ENCODE measurements at places on chromosomes 2 and 18.

- no peak for DNase-seq
Measured at GRCh38 chr2:36741188-36741837, 44.8 kb downstream of the VIT start.

GRCh38 chr18:68865021-68865420, 67.1 kb downstream of the CCDC102B start:
- DNase-seq = no peak

GRCh38 chr2:240356700-240357640, 78.5 kb upstream of the GPC1 start:
- DNase-seq = no peak

GRCh38 chr18:50627594-50628532, 68.0 kb downstream of the MAPK4 start:
- no peak for DNase-seq

DNA sequence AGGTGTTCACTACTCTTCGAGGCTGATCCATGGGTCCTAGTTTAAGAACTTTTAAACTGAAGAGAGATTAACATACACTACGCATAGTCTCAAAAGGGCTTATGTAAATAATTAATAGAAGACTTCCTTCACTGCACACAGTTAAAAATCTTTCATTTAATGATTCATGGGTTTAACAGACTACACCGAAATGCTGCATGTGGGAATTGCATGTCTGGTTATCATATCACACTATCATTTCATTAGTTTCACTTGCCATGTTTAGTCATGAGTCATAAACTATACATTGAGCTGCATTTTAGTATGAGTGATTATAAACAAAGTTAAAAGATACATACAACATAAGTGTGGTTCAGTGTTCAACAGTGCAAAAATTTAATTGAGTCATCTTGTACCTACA, 31.2 kb downstream of the GLS start:
- DNase-seq = no peak

DNA sequence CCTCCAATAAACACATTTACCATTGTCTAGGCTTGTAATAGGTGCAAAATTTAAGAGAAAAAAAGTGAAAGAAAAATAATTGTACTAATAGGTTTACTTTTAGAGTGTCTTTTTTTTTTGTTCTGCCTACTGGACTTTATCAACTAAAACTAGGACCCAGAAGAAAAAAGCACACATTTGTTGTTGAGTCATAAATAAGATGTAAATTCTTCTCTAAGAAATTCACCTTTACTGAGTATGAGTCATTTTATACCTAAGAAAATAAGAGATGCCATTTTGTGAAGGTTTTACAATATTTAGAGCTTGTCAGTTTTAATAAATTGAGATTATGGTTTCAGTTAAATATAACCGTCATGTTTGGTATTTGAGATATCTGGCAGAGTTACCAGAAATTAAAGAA, 19.2 kb downstream of the FARP2 start:
- no peak for DNase-seq

DNA sequence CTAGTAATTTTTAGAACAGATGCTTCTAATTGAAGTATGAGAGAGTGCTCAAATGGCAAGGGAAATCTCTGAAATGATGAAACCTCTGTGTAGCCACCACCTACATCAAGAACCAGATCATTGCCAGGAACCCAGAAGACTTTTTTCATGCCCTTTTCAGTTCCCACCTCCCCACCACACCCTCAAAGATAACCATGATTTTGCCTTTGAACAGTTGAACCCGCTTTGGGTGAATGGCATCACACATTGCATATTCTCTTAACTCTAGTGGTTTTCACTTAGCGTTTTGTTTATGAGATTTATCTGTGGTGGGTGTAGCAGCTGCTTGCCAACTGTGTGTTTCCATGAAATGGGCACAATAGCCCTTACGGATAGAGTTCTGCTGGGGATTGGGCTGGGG, 142.9 kb upstream of the HDAC4 start:
- DNase-seq = no peak

DNA sequence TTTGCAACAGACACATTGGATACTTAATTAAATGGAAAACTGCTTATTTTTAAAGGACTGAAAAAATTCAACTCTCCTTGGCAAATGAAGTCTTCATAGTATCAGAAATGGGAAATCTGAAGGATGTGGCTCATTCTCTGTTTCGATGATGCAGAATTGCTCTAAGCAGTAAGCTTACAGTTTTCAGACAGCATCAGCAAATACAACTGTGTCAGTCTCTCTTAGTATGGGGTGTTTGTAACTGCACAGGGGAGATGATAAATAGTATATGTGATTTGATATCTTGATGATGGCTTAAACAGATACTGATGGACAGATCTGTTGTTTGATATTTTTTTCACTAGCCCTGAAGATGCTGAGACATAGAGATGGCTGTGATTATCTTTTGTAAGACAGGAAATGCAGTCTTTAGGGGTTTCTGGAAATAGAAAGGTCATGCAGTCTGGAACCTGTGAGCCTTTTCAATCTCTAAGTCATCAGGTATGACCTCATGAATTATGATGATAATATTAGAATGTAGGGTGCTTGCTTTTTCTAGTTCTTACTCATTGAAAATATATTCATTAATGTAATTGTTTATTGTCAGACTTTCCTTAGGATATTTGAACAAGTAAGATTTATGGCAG, 84.2 kb downstream of the SLC4A10 start:
- DNase-seq = no peak

- no peak for DNase-seq
Measured at GRCh38 chr2:201820383-201821007, 14.2 kb downstream of the CDK15 start.

GRCh38 chr2:15802657-15803542, 137.4 kb upstream of the MYCN start:
- no peak for DNase-seq

GRCh38 chr2:62180975-62181374, 14.9 kb upstream of the B3GNT2 start:
- no peak for DNase-seq

DNA sequence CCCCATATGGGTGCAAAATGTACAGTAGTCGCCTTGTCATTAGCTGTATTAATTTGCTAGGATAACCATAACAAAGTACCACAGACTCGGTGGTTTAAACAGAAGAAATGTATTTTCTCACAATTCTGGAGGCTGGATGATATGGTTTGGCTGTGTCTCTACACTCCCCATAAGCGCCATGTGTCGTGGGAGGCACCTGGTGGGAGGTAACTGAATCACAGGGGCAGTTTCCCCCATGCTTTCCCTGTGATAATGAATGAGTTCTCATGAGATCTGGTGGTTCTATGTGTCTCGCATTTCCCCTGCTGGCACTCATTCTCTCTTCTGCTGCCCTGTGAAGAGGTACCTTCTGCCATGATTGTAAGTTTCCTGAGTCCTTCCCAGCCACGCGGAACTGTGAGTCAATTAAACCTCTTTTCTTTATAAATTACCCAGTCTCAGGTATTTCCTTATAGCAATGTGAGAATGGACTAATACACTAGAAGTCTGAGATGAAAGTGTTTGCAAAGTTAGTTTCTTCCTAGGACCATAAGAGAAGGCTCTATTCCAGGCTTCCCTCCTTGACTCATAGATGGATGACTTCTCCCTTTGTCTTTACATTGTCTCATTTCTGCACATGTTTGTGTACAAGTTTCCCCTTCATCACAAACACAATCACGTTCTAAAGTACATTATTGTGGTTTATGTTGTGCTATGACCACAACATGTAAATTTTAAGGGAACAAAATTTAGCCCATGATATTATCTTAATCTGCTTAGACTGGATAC, 1442.6 kb downstream of the SUCLG1 start:
- no peak for DNase-seq

- no peak for DNase-seq
Measured at GRCh38 chr18:70216788-70217187, 11.3 kb upstream of the RTTN start.

DNA sequence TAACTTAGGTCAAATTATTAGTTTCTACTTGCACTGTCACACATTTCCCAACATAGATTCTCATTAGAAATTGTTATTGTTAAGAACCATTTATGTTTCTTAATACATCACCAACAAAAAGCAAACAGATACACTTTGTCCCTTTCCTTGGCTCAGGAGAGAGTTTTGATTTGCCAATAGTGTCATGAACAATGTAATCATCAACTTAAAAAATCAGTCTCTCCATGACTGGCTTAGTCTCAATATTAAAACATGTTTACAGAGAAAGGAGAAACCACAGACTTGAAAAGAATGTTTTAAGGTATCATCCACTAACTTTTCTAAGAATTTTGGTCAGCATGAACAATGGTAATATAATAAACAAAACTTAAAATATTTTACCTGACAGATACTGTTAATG, 416.5 kb upstream of the KCNH7 start:
- DNase-seq = no peak

DNA sequence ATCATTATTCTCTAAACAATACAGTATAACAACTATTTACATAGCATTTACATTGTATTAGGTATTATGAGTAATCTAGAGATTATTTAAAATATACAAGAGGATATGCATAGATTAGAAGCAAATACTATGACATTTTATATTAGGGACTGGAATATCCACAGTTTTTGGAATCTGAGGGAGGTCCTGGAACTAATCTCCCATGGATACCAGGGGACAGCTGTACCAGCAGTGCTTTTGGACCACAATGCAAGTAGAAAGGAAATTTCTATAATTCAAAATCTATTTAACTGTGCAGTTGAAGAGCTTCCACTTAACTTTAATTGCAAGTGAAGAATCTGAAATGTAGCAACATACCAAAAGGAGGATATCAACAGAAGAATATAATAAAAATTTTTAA, 120.8 kb downstream of the LTBP1 start:
- DNase-seq = no peak

All from RWPE2 (cell line).